ENCODE measurements at places on chromosomes 13 and 19.

- no peak for DNase-seq
Measured at GRCh38 chr13:78298657-78299056, 304.7 kb downstream of the POU4F1 start.

- no peak for DNase-seq
Measured at GRCh38 chr19:31613683-31614219, 264.5 kb upstream of the TSHZ3 start.

DNA sequence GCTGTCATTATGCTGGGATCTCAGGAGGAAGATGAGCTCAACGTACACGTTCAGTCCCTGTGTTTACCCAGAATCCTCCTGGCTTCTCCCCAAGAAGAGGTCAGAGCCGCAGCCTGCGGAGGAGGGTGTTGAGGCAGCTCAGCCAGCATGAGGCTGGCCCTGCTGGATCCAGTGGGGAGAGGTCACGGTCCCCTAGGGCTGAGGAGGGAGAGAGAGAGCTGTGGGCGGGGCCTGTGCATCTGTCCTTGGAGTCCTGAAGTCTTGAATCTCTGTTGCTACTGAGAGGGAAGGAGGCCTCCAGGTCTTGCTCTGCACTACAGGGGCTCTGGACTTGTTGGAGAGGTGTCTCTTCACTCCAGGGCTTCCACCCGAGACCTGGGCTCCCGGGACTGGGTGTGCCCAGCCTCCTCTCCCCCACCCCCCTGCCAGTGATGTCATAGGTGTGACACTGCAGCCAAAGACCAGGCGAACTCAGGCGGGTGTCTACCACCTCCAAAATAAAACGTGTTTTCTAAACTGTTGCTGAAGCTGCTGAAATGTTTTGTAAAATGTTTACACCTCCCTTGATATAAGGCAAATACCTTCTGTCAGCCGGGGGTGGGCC lies 77.9 kb upstream of the KCTD15 start:
- no peak for DNase-seq

DNA sequence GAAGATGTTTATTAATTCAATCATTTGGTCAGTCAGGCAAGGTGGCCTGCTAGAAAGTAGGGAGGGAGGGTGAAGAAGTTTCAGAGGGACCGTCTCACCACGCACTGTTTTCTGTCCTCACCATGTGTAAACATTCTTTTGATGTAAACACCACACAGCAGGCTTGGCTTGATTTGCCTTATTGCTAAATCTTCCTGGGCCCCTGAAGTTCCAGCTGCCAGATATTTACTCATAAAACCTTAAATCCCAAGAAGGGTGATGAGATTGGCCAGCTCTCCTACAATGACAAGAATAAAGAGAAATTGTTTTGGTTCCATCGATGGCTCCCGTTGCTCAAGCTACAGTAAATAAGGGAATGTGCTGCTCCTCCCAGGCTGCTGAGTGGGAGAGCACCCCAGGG lies 198.2 kb upstream of the TMTC4 start:
- no peak for DNase-seq

DNA sequence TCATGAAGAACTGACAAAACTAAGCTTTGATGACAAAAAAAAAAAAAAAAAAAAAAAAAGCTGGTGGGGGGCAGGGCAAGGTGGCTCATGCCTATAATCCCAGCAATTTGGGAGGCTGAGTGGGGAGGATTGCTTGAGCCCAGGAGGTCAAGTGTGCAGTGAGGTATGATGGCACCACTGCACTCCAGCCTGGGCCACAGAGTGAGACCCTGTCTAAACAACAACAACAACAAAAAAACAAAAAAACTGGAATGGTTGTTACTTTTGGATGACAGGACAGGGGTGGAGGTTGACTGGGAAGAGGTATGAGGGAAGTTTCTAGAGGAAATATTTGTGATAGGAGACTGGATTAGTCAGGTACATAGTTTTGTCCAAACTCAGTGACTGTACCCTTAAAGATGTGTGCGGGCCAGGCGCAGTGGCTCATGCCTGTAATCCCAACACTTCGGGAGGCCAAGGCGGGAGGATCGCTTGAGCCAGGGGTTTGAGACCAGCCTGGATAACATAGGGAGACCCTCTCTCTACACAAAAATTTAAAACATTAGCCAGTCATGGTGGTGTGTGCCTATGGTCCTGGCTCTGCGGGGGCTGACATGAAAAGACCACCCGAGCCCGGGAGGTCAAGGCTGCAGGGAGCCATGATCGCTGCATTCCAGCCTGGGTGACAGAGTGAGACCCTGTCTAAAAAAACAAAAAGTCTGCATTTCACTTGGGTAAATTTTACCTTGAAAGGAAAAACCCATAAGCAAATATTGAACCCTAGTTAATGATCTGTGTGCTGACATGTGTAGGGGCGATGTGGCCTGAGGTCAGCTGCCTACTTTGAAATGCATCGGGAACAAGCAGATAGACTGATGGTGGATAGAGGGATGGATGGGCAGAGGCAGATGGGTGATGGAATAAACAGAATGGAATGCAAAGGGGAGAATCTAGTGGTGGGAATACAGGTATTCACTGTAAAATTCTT lies 37.0 kb downstream of the CERS4 start:
- DNase-seq: no peak

GRCh38 chr19:44749292-44749691 lies 784 bp downstream of the BCL3 start:
- no peak for DNase-seq

DNA sequence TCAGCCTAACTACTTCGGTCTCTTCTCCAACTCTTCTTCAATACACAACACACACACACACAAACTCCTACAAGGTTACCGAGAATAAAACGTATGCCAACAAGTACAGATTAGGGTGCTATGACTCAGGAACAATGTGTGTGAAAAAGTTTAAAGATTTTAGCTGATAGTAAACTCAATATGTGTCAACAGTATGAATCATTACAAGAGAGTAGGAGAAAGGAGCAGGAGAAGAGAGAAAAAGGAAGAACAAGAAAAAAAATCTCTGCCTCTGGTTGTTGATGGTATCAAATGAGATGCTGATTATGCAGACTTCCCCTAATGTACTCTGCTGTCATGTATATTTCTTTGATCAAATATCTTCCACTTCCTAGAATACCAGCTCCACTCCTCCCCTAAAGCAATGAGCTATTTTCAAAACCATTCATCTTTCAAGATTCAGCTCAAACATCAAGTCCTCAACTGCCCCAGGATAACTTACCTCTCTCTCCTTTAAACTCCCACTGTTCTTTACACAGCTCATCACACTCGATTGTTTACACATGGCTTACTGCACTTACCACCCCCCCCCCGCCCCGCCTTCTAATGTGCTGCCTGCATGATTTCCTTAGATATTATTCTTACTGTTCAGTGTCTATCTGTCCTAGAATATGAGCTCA lies 95.6 kb downstream of the FAM216B start:
- DNase-seq: no peak

GRCh38 chr19:18940769-18941627 lies at the start of gene HOMER3:
HOMER3 (minus strand) TSS chr19:18941217; CDS start chr19:18938982, 2,235 bp downstream.
- DNase-seq: peak; percentile 87

GRCh38 chr19:14943601-14944000 lies 2.3 kb downstream of the OR7C2 start:
- no peak for DNase-seq

DNA sequence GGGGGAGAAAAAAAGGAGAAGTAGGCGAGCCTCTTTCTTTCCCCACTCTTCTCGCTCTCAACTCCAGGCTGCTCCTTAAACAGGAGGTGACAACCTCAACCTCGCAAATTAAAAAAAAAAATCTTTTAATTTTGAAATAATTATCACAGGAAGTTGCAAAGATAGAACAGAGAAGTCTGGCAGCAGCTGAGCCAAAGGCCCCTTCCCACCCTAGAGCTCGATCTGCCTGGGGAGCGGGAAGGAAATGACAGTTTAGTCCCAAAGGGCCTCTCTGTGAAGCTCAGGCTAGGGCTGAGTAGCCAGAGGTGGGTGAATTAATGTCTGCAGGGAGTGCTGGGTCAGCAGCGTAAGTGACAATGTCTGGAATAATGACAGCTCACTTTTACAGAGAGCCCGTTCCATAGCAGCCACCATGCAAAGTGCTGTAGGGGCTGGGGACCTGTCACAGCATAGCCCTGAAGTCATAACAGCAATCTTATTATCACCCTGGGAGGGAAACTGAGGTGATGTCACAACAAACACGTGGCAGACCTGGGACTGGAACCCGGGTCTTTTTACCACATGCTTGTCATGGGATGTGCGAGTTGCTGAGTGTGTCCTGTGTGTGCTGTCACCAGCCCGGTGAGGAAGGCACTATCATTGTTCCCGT lies 8.8 kb upstream of the CD22 start:
- no peak for DNase-seq

DNA sequence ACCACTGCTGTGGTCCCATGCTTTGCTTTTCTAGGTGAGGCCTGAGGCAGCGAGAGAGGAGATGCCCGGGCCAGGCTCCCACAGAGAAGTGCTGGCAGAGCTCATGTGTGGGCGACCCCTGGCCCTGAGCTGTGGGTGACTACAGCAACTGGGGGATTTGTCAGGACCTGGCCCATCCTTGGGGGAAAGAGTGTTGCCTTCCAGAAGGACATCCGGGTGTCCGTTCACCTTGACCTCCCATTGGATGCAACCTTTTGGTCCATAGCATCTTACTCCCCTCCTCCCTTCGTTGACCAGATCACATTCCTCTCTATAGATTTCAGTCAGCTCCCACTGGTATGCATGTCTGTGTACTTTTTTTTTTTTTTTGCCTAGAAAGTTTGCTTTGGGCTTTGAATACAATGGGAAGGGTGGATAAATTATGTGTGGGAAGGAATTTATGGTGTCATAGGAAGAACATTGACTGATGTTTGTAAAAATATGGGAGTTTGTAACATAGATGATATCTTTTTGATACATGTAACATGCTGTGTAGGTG lies 84.2 kb upstream of the RNF113B start:
- no peak for DNase-seq

- DNase-seq: no peak
Measured at GRCh38 chr19:35629332-35629633, 447 bp downstream of the RBM42 start.

DNA sequence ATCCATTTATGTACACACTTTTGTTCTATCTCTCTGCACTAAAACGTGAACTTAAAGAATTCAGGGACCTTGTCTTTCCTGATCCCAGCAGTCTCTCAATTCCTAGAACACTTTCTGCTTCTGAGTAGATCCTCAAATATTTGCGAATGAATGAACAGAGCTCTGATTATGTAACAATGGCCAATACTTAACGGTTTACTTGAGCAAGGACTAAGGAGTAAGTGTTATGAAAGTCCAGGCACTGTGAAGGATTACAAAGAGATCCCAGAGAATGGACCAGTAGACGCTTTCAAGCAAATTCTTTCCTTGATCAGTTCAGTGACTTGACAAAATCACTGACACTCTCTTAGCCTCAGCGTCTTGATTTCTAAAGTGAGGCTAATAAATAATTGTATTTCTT lies 514.5 kb upstream of the KLHL1 start:
- no peak for DNase-seq

DNA sequence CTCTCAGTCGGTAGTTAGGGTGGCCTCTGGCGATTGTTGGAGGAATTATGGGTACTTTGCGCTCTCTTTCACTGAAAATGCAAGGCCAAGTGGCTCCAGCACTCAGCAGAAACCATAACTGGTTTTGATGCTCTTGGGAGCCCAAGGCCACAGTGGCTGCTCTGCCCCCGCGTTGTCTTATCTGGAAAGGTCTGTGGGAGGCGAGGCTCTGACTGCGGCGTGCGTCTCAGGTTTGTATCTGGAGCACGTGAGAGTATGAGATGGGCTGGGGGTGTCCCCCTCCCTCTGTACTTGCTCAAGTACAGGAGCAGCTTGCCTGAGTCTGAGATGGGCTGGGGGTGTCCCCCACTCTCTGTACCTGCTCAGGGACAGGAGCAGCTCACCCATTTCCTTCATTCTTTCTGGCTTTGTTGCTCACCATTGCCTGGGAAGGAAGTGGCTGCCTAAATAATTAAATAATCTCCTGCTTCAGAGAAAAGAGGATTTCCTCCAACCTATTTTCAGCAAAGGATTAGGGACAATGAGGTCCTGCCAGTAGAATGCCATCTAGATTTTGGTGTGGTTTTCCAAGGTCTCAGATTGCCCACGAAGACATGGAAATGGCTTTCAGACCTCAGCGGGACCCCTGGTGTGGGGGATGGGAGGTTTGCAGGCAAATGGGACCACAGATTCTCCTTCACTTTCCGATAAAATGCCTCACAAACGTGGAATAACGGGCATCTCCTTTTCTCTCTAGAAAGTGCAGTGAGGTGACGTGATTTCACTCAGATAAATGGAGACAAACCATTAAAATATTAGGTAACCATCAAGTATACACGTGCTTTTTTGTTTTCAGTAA lies 14.7 kb downstream of the ATP11A start:
- DNase-seq: no peak

DNA sequence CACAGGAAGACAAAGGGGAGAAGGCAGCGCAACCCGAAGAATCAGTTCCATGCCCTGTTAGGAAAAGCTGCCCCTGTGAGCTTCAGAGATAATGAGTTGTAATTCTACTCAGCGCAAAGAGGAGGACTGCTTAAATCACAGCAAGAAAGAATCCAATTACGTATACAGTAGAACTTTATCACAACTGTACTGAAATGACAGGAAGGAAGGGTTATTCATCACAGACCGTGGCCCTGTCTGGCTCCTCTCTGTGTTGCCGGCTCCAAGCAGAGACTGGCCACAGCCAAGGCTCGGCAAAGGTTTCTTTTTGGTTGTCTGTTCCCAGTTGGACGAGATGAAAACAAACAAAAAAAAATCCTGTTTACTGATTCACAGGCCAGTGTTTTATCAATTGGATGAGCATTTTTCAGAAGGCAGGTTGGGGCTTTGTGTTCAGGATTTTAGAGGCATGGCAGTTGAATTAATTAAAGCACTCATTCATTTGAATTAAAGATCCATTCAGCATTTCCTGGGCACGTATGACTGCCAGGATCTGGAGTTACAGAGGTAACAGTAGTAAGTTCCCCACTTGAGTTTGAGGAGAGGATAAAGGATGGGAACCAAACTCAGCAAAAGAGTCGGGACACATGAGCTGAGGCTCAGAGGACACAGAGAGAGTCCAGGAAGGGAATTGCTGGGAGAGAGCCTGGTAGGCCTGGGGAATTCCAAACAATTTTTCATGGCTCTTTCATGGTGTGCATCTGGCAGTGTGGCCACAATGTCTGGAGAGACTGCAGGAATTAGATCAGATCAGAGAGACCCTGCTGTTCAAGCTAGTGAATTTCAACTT lies 341.0 kb downstream of the DNAJC15 start:
- DNase-seq: no peak

- DNase-seq: no peak
Measured at GRCh38 chr19:5179256-5179655, 161.4 kb downstream of the PTPRS start.

- no peak for DNase-seq
Measured at GRCh38 chr19:23343434-23344010, 51.7 kb downstream of the ZNF91 start.

GRCh38 chr19:37007587-37008220 lies 70.5 kb upstream of the ZNF420 start:
- DNase-seq: peak; percentile 64

All from psoas muscle (tissue), 8 donors.